Osteoblast (primary cell): ENCODE measurements at places on chromosomes 1 and 21.

- H3K27me3 ChIP-seq: no peaks in the 10 kb centered on the region
- no peaks in the 10 kb centered on the region for H3K36me3 ChIP-seq
- H3K4me1 ChIP-seq: no peaks in the 10 kb centered on the region
Measured at GRCh38 chr1:47627471-47628370, 189.9 kb downstream of the FOXD2 start.

DNA sequence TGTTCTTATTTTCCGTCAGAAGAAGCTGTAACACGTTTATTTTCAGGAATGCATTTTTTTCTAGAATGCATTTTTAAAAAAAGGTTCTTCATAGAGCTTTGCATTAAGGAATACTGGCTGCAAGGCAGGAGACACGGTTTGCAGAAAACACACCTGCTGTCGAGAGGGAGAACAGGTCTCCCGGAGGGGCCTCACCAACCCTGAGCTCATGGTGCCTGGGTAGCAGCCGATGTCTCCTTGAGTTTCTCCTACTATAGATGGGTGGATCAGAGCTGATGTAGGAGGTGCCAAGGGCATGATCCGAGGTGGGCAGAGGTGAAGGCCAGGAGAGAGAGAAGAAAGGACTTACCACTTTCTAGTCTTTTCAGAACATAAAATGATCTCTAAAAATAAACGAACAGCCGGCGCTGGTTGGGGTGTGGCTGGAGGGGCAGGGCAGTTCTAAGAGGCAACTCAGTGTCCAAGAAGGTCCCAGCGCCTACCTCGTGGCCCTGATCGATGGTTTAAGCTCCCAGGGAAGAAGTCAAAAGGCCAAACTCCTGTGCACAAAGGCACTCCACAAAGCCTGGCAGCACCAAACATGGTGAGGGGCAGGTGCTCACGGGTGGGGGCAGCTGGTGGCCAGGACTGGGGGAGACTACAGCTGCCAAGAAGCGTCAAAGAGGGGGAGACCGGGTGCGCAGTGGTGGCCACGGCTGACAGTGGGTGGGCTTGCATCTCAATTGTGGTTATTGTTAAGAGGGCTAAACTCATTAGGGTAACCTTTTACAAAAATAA, 12.2 kb downstream of the MORN1 start:
- H3K36me3 ChIP-seq: no peaks in the 10 kb centered on the region
- no peak overlapping the region for H3K4me3 ChIP-seq
- peak; percentile 78 for DNase-seq
- H3K27me3 ChIP-seq: no peaks in the 10 kb centered on the region

- no peaks in the 10 kb centered on the region for H3K36me3 ChIP-seq
- H3K27ac ChIP-seq: no peak overlapping the region
- H3K4me3 ChIP-seq: no peak overlapping the region
Measured at GRCh38 chr1:71087060-71087459, 6.2 kb upstream of the ZRANB2 start.

GRCh38 chr1:209758400-209758799, 2.5 kb downstream of the TRAF3IP3 start:
- no peak overlapping the region for H3K27ac ChIP-seq
- DNase-seq: peak; percentile 13
- H3K4me1 ChIP-seq: peaks cover 4% of the 10 kb centered on the region
- H3K4me3 ChIP-seq: no peak overlapping the region
- no peaks in the 10 kb centered on the region for H3K27me3 ChIP-seq

DNA sequence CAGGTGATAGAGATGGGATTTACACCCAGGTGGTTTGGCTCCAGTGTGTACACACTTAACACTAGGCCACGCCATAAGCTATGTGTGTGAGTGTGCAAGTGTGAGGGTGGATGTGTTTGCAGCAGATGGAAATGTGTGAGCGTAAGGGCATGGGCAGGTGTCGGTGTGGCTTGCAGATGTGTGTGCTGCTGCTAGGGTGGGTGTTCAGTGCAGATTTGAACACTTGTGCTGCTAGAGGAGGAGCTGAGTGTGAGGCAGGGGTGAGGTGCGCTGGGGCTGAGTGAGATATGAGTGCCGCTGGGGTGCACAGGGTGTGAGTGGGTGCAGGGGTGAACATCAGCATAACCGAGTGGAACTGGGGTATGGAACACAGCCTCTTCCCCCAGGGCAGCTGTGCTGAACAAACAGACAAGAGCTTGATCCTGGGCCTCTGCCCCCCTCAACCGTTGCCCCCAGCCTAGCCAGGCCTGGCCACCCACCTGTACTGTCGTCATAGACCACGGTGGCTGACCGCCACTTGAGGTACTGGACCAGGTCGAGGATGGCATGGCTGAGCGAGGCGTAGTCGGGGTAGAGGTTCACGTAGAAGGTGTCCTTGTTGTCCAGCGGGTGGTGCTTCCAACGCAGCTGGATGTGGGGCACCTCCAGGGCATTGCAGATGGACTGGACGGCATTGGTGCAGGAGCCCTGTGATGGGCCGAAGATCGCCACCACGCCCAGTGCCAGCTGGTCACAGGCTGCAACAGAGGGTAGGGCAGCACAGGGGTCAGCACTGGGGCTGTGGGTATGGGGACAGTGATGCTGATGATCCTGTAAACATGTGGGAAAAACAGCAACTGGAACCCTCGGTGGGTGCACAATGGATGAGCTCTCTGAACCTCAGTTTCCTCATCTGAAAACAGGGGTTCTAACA, 153.9 kb downstream of the GRIK3 start:
- H3K27ac ChIP-seq: no peak overlapping the region
- no peaks in the 10 kb centered on the region for H3K4me1 ChIP-seq
- H3K4me3 ChIP-seq: no peak overlapping the region
- H3K36me3 ChIP-seq: no peaks in the 10 kb centered on the region
- no peaks in the 10 kb centered on the region for H3K27me3 ChIP-seq

- DNase-seq: peak; percentile 95
- peak overlapping the region; percentile 87 for H3K4me3 ChIP-seq
- H3K27me3 ChIP-seq: no peaks in the 10 kb centered on the region
- peak overlapping the region; percentile 70 for H3K27ac ChIP-seq
- peaks cover 11% of the 10 kb centered on the region for H3K36me3 ChIP-seq
Measured at GRCh38 chr1:179082333-179082998, 596 bp downstream of the TOR3A start.

GRCh38 chr1:203239081-203239480, 9.6 kb upstream of the CHIT1 start:
- no peak overlapping the region for H3K27ac ChIP-seq
- H3K4me1 ChIP-seq: peaks cover 9% of the 10 kb centered on the region
- no peak for DNase-seq
- H3K4me3 ChIP-seq: no peak overlapping the region
- H3K36me3 ChIP-seq: no peaks in the 10 kb centered on the region

- no peaks in the 10 kb centered on the region for H3K4me1 ChIP-seq
- H3K27ac ChIP-seq: no peak overlapping the region
- H3K4me3 ChIP-seq: no peak overlapping the region
Measured at GRCh38 chr1:228062812-228063211, 19.7 kb upstream of the ARF1 start.

DNA sequence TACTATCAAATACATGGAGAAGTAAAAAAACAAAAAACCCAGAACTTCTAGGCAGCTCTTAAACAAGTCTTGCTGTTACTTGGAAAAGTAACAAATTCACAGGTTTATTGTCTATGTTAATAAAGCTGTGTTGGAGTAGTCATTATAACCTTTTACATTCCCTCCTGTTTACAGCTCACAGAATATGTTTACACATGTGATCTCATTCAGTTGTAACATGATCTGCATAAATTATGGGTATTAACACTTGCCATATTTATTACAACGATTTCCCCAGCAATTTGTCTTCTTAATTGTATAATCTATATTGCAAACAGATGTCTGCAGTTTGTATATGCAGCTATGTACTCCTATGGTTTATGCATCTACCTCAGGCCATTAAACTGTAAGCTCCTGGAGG, 28.6 kb downstream of the ERG start:
- H3K4me3 ChIP-seq: no peak overlapping the region
- H3K27me3 ChIP-seq: no peaks in the 10 kb centered on the region
- no peaks in the 10 kb centered on the region for H3K4me1 ChIP-seq
- no peak overlapping the region for H3K27ac ChIP-seq

DNA sequence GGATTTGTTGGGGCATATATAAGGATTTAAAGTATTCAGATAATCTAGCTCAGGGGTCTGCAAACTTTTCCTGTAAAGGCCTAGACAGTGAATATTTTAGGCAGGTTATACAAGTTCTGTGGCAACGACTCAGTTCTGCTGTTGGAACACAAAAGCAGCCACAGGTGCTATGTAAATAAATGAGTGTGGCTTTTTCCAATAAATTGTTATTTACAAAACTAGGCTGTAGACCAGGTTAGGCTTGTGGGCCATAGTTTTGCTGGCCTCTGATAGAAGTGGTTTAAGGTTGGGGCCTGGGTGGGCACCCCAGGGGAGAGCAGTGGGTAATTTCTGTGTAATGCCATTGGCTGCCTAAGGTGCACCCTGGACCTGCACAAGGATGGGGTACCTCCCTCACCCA, 16.9 kb upstream of the IGFN1 start:
- H3K36me3 ChIP-seq: no peaks in the 10 kb centered on the region
- H3K4me3 ChIP-seq: no peak overlapping the region
- H3K4me1 ChIP-seq: peaks cover 14% of the 10 kb centered on the region
- peaks cover under 1% of the 10 kb centered on the region for H3K27me3 ChIP-seq
- DNase-seq: no peak

- H3K4me1 ChIP-seq: peaks cover 17% of the 10 kb centered on the region
- no peak overlapping the region for H3K4me3 ChIP-seq
- no peaks in the 10 kb centered on the region for H3K36me3 ChIP-seq
- H3K27me3 ChIP-seq: no peaks in the 10 kb centered on the region
- H3K27ac ChIP-seq: peak overlapping the region; percentile 63
- DNase-seq: peak; percentile 3
Measured at GRCh38 chr1:78370356-78370755, 120.4 kb upstream of the PTGFR start.

DNA sequence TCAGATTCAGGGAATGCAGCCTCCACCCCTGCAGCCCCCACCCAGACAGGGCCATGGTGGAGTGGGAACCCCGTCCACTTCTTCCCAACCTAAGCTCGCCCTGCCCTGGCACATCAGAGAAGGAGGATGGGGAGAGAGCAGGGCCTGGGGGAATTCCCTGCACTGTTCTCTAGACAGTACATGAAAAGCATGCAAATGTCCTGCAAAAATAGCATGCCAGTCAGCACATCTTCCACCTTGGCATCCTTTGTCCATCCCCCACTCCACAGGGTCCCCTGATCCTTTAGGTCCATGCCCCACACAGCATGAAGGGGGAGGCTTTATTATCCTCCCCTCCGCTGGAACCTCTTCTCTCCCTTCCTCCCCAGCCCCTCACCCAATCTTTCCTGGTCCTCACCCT, 35.0 kb upstream of the RD3 start:
- H3K4me1 ChIP-seq: peaks cover 3% of the 10 kb centered on the region
- H3K27ac ChIP-seq: no peak overlapping the region
- no peaks in the 10 kb centered on the region for H3K36me3 ChIP-seq

- H3K4me1 ChIP-seq: peaks cover 31% of the 10 kb centered on the region
- H3K4me3 ChIP-seq: no peak overlapping the region
- no peaks in the 10 kb centered on the region for H3K36me3 ChIP-seq
- H3K27ac ChIP-seq: no peak overlapping the region
- H3K27me3 ChIP-seq: no peaks in the 10 kb centered on the region
Measured at GRCh38 chr1:208189716-208190115, 54.5 kb downstream of the PLXNA2 start.

GRCh38 chr1:41915786-41916571, 2.7 kb downstream of the HIVEP3 start:
- no peaks in the 10 kb centered on the region for H3K36me3 ChIP-seq
- H3K27ac ChIP-seq: no peak overlapping the region
- no peaks in the 10 kb centered on the region for H3K27me3 ChIP-seq
- H3K4me1 ChIP-seq: peaks cover 11% of the 10 kb centered on the region

- no peak for DNase-seq
- H3K27me3 ChIP-seq: no peaks in the 10 kb centered on the region
Measured at GRCh38 chr1:199113265-199113869, 474.5 kb downstream of the PTPRC start.

DNA sequence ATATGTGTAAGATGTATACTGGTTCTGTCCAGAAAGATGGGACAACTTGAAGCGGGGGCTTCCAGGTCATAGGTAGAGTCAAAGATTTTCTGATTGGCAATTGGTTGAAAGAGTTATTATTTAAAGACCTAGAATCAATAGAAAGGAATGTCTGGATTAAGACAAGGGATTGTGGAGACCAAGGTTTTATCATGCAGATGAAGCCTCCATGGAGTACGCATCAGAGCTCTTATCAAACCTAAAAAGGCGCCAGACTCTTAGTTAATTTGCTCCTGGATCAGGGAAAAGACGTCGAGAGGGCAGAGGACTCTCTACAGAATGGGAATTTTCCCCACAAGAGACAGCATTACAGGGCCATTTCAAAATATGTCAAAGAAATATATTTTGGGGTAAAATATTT, 23.7 kb upstream of the ETV3 start:
- peaks cover 18% of the 10 kb centered on the region for H3K27me3 ChIP-seq
- H3K27ac ChIP-seq: no peak overlapping the region
- H3K4me1 ChIP-seq: peaks cover 11% of the 10 kb centered on the region
- no peak overlapping the region for H3K4me3 ChIP-seq
- no peak for DNase-seq

DNA sequence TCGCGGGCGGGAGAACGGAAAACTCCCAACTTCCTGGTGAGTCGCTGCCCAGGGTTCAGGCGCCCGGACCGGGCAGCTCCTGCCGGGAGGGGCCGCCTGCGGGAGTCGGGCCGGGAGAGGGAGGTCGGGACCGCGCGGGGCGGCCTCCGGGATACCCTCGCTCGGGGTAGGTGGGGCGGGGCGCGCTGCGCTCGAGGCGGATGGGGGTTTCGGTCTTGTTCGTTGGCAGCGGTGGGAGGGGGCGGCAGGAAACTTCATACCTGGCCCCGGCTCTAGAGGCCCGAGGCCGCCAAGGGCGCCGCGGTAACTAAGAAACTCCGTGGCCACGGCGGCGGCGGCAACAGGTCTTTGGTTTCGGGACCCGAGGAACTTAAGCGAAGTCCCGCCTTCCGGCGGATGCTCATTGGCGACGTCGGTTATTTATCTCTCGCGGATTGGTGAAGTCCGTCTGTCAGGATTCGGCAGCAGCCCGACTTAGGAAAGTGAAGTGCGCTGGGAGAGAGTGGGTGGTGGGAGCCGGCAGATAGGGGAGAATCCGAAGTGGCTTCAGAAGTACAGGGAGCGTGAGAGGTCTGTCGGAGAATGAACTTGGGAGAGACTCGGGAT, 546 bp downstream of the NEK7 start:
- peak overlapping the region; percentile 82 for H3K27ac ChIP-seq
- H3K36me3 ChIP-seq: peaks cover 4% of the 10 kb centered on the region
- no peaks in the 10 kb centered on the region for H3K27me3 ChIP-seq
- peak overlapping the region; percentile 91 for H3K4me3 ChIP-seq

DNA sequence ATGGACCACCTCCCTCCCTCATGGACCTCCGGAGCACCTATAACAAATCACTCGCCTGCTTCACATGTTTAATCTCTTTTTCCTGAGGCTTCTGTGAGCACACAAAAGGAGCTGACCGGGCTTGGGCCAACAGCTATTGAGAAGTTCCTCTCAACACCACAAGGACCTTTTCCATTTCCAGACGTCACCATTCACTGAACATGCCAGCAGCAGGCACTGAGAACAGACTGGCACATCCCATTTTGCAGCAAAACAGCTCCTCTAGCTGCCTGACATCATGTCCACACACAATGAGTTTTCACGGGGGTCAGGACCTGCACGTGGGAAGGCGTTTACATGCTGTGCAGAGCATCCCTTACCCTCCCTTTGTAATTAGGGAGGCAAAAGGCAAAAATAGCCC, 11.0 kb downstream of the SUSD4 start:
- peaks cover 53% of the 10 kb centered on the region for H3K27me3 ChIP-seq
- H3K4me3 ChIP-seq: no peak overlapping the region
- H3K4me1 ChIP-seq: no peaks in the 10 kb centered on the region
- DNase-seq: no peak
- no peak overlapping the region for H3K27ac ChIP-seq
